Hippocampal formation (tissue), 2 donors: ENCODE measurements at places on chromosomes 12 and 14.

DNA sequence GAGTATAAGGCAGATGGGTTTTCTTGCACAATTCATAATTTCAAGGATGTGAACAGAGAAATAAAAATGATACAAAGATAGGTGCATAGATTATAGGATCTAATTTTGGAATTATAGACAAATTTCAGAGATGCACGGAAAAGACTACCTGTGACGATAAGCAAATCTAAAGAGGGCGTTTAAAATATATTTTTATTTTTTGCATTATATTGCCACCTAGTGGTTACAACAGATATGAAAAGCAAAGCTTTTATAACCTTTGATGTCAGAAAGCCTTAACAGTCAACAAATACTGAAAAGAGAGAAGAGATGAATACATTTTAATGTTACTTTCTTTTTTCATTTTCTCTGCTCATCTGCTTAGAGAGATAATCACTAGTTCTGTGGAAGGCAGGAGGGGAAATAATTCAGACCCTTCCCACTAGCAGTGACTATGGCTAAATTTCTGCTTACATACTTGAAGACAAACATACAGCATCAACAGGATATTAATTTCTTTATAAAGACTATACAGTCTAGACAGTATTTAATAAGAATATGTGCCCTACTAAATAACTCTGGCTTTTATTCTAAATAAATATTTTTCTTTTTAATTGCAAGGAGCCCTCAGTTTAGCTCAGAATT is 46.3 kb downstream of the NTS start:
- DNase-seq = peak; percentile 16

GRCh38 chr12:130557201-130557600 is 158.9 kb downstream of the RIMBP2 start:
- DNase-seq = no peak

- DNase-seq = no peak
These were observed 160.1 kb downstream of the NUAK1 start for GRCh38 chr12:105978686-105979085.

GRCh38 chr12:128820723-128821432 is 2.9 kb downstream of the SLC15A4 start:
- DNase-seq = no peak

- no peak for DNase-seq
These were observed 15.4 kb downstream of the PXN start for GRCh38 chr12:120249875-120250795.

- no peak for DNase-seq
These were observed 105.8 kb downstream of the PAH start for GRCh38 chr12:102811110-102811737.

- no peak for DNase-seq
These were observed 17.4 kb downstream of the CDKN1B start for GRCh38 chr12:12734561-12735071.

GRCh38 chr12:124130691-124131591 is 157.9 kb downstream of the ZNF664 start:
- no peak for DNase-seq

DNA sequence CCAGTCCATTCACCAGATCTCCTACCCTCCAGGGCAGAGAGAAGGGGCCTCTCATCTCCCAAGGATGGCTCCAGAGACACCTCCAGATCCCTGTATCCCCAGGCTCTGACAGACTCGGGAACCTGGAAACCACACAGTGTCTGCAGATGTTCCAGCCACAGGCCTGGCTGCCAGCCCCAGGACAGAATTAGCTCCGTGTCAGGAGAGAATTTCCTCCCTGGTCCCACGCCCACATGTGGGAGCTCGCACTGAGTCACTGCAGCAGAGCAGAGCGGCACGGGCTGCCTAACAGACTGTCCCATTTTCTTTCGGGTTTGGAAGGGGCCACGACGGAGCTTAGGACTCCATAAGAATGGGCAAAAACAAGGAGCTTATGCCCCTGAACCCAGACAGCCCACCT is 33.6 kb downstream of the CMKLR1 start:
- no peak for DNase-seq

DNA sequence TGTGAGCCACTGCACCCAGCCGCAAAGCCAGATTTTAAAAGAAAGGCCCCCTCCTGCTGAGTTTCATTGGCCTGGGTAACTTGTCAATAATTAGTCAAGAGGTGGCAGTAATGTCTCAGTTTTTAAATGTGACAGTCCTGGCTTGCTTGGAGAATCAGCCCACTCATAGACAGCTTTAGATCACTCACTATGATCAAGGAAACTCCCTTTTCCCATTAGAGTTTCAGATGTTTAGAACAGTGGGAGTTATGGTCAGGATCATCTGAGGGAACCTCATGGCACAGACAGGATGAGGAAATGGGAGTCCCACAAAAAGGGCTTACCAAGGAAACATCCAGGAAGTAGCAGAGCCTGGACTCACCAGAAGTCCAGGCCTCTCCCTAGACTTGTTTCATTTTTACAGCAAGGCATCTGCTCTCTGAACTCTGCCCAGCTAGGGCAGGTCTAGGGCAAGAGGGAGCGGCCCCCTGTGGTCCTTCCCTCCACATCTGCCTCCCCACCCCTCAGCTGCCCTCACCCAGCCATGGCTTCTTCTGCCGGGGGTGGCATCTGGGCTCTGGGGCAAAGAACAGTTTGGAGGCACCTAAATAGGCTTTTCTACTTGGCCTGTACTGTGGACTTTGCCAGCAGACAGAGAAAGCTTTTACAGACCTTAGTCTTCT is 11.2 kb downstream of the BCL2L14 start:
- DNase-seq = peak; percentile 71

DNA sequence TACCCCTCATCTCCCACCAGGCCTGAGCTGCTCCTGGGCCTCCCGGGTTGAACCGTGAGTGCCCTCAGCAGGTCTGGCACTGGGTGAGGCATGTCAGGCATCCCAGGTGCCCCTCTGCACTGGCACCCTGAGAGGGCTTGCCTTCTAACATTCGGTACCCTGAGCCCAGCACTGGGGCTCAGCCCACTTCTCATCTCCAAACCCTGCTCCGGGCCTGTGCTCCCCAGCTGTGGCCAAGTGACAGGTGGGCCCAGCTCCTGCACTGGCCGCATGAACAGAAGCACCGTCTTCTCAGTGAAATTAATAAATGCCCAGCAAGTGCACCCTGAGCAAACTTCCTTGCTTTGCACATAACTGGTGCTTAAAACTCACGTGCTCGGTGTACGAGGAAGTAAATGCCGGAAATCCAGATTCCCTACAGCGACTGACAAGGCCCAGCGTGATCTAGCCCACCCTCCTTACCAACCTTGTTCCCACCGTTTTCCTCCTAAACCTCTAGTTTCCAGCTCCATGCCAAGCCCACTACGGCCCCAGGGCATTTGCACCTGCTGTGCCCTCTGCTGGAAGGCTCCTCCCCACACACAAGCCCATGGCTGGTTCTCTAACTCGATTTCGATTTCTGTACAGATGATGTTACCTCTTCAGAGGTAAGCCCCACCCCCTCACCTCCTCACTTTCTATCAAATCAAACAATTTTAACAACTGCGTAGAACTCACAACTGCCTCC is 115.2 kb upstream of the NCOR2 start:
- DNase-seq = no peak

DNA sequence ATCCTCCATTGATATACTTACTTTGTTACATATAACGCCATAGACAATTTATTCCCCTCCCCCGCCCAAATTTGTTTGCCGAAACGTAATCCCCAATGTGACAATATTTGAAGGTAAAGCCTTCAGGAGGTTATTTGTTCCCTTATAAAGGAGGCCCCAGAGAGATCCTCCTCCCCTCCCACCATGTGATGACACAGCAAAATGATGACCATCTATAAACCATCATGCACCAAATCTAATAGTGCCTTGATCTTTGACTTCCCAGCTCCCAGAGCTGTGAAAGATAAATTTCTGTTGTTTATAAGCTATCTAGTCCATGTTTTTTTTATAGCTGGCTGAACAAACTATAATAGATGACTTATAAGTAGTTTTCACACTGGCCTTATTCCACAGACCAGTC is 122.2 kb downstream of the PTPRO start:
- DNase-seq = no peak

- no peak for DNase-seq
These were observed 78.8 kb downstream of the RPS6KA5 start for GRCh38 chr14:90981636-90982035.

GRCh38 chr14:67582061-67582460 is 18.0 kb downstream of the PIGH start:
- no peak for DNase-seq

DNA sequence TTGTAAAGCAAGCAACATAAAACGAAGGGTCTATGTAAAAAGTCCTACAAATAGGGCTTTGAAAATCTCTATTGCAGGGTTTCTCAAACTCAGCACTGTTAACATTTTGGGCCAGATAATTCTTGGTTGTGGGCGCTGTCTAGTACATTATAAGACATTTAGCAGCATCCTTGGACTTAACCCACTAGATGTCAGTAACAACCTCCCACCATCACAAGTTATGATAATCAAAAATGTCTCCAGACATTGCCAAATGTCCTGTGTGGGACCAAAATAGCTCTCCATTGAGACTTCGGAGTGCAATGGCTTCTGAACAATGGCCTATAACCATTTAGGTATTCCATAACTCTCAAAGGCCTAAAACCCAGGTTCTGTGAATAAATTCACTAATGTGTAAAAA is 22.9 kb upstream of the DHRS7 start:
- no peak for DNase-seq

DNA sequence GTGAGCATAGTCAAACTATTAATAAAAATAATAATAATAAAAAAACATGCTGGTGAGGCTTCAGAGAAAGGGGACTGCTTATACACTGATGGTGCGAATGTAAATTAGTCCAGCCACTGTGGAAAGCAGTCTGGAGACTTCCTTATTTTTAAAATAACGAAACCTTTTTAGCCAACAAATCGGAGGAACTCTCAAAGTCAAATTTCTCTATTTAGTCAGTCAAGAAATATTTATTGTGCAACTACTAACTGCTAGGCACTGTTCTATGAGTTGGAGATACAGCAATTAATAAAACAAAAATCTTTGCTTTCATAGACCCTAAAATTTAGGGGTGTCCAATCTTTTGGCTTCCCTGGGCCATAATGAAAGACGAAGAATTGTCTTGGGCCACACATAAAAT is 10.8 kb downstream of the TAOK3 start:
- no peak for DNase-seq

- DNase-seq = no peak
These were observed 227.9 kb downstream of the SLC25A21 start for GRCh38 chr14:36944307-36945010.

DNA sequence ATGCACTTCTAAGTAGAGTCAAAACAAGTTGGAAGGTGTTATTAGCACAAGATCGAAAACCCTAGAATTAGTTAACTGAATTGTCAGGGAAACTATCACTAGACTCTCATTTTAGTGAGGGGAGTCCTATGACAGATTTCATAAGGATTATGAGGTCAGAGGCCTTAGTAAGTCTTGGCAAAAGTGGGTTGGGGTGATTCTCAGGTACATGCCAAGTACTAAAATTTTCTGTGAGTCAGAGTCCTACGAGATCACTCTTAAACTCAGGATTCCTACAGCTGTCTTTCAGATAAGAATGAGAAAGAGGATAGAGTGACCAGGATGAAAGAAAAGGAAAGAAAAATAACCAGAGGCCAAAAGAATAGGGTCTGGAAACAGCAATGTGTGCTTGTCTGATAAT is 50.8 kb upstream of the BBS10 start:
- DNase-seq = no peak

- DNase-seq = no peak
These were observed 62.2 kb downstream of the NRXN3 start for GRCh38 chr14:78232231-78233000.

DNA sequence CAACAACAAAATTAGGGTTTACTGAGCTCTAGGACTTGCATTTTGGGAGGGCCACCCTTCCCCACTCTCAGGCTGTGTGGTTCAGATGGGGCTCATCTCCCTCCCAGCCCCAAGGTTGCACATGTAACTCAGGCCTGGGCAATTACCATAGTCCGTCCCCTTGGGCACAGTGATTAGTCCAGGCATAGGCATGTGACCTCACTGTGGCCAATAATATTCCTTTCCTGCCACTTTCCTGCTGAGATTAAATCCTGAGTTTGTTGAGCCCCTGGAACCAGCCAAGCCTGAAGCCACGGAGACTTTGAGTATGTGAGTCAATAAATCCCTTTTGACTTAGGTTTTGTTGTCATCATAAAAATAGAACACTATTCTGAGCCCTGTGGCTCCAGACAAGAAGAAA is 113.0 kb downstream of the AACS start:
- DNase-seq = no peak

DNA sequence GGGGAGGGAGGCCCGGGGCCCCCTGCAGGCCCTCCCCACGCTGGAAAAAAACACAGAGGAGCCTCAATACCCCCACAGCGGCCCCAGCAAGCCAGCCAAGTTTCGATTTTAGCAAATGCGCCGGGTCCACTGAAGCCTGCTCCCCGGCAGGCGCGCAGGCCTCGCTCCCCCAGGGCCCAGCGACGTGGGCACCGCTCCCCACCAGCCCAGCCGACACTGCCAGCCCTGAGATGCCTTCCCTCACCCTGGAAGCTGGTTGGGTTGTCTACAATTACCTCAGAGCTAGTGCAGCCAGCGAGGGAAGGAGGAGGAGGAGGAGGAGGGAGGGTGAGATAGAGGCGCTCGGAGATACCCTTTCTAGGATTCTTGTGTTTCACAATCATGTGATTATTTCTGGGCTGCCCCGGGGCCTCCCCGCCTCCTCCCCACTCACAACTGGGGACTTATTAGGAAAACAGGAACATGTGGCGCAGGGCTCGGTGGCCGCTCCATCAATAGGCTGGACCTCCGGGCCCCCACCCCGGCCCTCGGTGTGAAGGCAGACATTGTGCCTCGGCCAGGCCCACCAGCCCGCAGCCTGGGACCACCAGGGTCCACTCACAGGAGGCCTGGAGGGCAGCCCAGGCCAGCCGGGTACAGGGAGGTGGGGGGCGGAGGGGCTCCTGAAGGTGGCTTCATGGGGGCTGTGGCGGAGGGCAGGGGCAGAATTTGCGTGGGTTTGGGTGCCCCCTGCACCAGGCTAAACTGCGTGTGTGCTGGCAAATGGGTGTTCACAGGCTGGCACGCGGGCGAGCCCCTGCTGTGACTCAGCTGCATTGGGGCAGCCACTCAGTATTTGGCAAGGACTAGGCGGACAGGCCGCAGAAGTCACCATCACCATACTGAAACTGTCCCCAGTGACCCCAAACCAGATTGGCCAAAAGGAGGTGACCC is 109.9 kb downstream of the NCOR2 start:
- DNase-seq = peak; percentile 64

DNA sequence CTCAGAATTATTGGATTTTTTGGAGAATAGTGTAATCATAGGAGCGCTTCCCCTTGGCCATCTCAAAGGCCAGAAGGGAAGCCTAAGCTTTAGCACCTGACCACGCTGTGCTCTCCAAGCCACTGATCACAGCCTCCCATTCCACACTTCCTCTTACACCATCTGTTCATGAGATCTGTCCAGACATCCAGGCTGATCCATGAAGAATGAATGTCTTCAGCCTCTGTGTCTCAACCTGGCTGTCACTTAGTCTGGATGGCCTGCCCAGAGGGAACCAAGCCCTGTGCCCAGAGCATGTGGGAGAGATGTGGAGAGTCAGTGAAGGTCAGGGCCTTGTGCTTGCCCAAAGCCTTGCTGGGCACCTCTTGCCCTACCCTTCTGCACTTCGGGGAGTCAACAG is 40.5 kb downstream of the TSPAN11 start:
- DNase-seq = no peak
